Effector memory CD8-positive, alpha-beta T cell (primary cell): ENCODE measurements at places on chromosomes 3 and 15.

DNA sequence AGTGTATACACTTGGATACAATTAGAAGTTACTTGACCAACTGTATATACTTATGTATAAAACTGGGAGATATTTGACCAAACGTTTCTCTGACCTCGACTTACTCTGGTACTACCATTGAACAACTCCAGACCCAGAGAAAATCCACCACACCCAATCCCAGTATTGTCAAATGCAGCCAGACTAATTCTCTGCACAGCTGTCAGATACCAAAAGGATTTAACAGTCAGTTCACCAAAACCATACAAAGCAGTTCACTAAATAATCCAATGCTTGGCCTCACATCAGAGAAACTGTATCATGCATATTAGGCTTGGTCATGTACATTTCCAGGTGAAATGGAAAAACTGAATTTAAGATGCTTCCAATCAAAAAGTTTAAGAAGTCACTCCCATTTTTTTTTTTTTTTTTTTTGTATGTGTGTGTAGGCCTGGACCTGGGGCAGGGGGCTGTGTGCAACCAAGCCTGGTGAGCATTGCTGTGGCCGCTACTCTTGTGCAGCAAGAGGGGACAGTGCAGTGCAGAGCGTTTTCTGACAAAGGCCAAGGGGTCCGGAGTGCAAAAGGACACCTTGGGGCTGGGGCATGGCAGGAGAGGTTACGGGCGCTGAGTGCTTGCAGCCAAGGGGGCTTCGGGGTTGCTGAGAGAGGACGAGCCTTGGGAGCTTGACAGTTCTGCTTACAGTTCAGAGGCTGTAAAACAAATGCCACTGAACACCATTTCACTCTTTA is 1.4 kb downstream of the TOMM70 start:
- DNase-seq, result no peak

GRCh38 chr15:68374168-68374745 is 57.7 kb downstream of the ITGA11 start:
- DNase-seq, result no peak

- no peak for DNase-seq
These were observed 32.1 kb downstream of the DNASE1L3 start for GRCh38 chr3:58178528-58179234.

GRCh38 chr3:149453140-149453805 is 21.2 kb upstream of the TM4SF4 start:
- DNase-seq, result no peak

- DNase-seq, result no peak
These were observed 161.3 kb downstream of the ABHD5 start for GRCh38 chr3:43852066-43852465.

DNA sequence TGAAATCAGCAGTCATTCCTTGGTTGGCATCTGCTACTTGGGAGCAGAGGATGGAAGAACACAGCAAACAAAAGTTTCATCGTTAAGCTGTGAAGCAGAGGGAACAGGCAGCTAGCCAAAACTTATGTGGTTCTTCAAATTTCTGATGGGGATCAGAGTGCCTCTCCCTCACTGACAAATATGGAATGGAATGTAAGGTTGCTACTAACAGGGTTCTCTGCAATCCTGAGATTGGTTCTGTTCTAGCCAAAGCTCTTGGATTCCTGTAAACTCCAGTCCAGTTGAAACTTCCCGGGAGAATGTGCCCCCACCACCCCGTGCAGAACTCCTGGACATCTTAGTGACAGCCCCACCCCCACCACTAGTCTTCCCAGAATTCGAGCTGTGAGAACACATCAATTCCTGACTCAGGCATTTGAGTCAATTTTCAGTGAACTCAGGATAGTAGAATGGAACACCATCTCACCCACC is 55.9 kb upstream of the PHLDB2 start:
- no peak for DNase-seq

GRCh38 chr15:89423981-89424380 is 72.4 kb downstream of the RHCG start:
- DNase-seq, result no peak

DNA sequence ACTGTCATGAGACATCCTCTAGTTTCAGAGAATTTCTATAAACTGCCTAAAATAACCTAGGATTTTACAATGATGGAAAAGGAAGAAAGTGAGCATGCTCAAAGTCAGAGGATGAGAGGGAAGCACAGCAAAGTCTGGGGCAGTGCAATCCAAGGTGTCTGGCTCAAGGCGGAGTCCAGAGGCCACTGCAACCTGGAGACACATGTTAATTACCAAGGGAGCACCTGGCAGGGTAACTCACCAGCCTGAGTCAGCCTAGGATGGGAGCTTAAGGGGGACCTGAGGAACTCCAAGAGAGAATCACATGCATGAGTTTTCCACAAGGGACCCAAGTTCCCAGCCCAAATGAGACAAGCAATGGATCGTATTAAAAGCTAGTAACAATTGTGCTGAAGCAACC is 49.8 kb downstream of the PLD1 start:
- DNase-seq, result no peak

- no peak for DNase-seq
These were observed 89.7 kb upstream of the KLF13 start for GRCh38 chr15:31237043-31237324.

DNA sequence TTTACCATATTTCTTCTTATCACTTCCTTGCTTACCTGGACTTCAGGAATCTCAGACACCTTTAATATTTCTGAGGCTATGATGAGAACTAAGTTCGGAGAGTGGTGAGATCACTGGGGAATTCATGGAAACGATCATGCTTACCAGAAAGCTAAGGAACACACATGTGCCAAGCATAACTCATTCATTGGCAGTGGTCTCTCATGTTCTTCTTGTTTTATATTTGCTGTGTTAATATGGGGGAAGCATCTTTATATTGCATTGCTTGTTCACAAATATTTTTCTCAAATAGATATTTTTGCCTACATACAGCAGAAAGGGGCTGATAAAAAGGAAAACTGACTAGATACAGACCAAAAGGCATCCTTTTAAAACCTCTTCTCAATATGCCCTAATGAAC is 55.8 kb downstream of the COL6A6 start:
- no peak for DNase-seq

DNA sequence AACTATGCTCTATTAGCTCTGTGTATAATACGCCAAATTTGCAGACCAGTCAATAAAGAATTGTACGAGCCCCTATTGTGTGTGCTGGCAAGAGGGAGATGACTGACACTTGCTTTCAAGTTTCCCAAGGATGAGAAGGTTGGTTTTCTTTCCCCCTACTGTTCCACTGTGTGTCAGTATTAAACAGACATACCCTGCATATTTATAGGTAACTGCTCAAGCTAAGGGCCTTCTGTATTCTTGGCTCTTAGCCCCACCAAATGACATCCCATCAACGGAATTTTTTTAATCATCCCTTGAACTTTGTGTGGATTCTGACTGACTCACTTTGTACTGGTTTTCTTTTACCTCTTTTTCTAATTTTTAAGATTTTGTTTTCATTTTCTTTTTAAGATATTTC is 60.6 kb upstream of the GYG1 start:
- DNase-seq, result no peak

DNA sequence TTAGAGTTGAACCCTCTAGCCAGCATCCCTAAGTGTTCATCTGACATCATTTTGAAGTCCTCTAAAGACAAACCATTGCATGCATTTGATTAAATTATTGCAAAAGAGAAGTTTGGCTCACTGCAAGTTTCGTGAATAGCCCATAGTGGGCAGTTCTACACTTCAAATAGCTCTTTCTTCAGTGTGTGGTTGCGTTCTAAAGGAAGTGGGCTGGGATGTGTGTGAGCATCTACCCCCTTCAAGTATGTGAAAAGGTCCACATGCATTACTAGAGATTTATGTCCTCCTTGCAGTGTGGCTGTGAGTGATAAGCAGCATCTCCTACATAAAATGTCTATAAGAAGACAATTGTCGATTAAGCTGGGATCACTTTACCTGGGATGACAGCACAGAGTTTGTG is 54.6 kb downstream of the SST start:
- DNase-seq, result no peak
